ENCODE measurements at places on chromosomes 5 and 9.
A peak's percentile ranks its signal among the peaks of the same experiment; 100 is the strongest.

GRCh38 chr9:120711354-120711753 lies 2.9 kb downstream of the MEGF9 start:
- DNase-seq, result peak; percentile 30

GRCh38 chr5:93371893-93372292 lies 209.1 kb downstream of the NR2F1-AS1 start:
- DNase-seq, result no peak

DNA sequence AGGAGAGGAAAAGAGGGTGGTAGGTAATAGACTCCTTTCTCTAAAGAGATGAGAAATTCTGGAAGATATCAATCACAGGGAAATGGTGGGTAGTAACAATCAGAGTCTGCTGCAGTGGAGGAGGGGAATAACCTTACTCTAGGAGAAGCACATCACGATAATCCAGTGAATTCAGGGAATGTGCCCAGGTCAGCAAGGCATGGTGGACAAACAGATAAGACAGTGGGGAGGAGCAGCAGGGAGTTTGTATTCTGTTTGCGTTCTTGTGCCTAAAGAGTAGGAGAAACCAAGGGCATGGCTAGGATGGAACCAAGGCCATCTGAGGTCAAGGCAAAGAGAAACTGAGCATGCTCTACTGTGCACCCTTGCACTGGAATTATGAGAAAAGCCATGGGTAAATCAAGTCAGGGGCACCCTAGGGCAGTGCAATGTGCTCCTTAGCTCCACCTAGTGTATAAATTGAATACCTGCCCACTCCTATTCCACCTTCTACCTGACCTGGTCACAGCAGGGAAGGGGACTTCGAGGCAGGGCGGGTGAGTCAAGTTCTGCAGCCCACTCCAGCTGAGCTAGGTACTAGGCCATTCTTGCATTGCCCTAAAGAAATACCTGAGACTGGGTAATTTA lies 31.6 kb downstream of the RETREG1 start:
- no peak for DNase-seq

GRCh38 chr9:91220491-91221135 lies 141.1 kb downstream of the AUH start:
- no peak for DNase-seq

DNA sequence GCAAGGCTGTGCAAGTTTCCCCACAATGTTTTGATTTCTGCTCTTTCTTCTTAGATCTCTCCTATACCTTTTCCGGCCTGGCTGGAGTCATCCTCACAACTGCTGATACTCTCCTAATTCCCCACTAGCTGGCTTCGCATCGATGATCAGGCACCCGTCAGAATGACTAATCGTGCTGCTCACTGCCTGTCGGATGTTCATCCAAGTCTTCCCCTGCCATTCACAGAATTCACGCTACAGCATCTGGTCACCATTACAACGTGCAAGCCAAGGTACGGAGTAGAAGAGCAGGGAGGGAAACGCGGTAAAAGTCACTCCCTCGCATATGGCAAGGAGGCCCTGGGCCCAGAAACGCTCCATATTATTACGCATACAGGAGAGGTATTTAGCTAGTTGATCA lies 35.1 kb downstream of the CDH10 start:
- no peak for DNase-seq

DNA sequence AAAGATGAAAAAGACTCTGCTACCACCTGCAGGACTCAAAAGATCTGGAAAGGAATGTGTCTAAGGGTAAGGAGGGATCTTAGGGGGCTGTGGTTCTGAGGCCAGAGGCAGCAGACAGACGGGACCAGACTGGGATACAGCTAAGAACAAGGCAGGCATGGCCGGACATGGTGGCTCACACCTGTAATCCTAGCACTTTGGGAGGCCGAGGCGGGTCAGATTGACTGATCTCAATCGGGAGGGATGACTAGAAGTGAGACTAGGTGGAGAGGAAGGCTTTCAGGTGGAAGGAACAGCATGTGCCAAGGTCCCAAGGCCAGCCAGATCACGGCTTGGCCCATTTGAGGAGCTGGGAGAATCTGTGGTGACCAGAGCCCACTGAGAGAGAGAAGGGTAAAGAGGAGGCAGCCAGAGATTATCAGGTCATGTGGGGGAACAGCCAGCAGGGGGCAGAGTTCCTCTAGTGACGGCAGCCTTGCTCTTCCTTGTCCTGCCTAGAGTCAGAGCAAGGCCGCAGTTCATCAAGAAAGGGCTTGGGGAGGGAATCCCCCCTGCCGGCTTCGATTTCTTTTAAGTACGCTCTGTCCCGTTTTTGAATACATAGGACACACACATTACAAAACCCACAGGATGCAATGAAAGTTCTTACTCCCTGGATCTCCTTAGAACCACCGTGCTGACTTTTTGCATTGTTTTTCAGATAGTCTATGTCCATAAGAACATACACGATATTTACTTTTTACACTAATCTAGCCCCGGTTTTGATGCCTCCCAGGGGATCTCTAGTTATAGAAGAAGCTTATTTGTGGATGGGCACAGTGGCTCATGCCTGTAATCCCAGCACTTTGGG lies 2.6 kb upstream of the OLFML2A start:
- DNase-seq, result peak; percentile 89

GRCh38 chr5:167580608-167581007 lies 710.8 kb upstream of the WWC1 start:
- DNase-seq, result no peak

- no peak for DNase-seq
Observed at GRCh38 chr5:131279204-131279603, 15.4 kb downstream of the CDC42SE2 start.
